ENCODE measurements at places on chromosomes 3 and 15. TPM values are rescaled to one million over a fixed set of nuclear protein-coding genes. Genes with fewer than 3 reads are reported as not detected.
A peak's percentile ranks its signal among the peaks of the same experiment; 100 is the strongest.

- DNase-seq, result no peak
Measured at GRCh38 chr3:191461113-191461595, at the start of gene PYDC2. PYDC2 (plus strand) TSS chr3:191461163; CDS start chr3:191461163, 0 bp downstream.

DNA sequence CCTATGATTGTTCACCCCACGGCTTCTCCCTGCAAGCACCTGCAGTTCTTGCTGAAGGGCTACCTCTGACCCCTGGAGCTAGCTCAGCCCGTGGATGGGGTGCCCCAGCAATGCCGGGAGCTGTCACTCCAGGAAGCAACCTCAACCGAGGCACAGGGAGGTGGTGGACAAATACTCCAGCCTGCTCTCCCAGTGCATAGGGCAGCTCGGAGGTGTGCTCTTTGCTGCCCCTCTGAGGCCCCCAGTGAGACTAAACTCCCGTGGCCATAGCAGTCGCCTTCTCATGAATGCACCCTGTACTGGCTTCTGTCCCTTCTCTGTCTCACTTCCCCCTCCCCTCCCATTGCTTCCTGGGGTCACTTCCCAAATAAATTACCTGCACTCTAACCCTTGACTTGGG is 48.5 kb downstream of the LINGO1 start:
- DNase-seq, result no peak

GRCh38 chr3:12832350-12833221 is 8.8 kb downstream of the RPL32 start:
- no peak for DNase-seq

The CACNA2D3 gene
- total RNA-seq, result 8.3 TPM

The ZNF445 gene
- total RNA-seq, result 19.1 TPM

GRCh38 chr3:32903953-32904352 is 47.5 kb upstream of the CCR4 start:
- no peak for DNase-seq

DNA sequence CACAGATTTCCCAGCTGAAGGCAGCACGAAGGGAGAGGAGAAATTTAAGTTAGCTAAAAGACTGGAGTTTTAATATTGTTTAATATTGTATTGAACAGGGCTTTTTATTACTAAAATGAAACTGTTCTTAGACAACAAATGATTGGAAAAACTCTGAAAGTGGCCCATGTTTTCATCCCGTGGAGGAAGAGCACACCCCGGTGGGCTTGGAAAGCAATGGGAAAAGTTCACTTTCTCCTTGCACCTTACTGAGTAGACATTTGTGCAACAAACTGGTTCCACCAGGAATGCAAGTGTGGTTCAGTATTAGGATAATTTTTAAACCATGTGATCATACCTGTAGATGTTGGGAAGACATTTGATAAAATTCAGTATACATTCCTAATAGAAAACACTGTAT is 8.2 kb upstream of the ESYT3 start:
- DNase-seq, result no peak

DNA sequence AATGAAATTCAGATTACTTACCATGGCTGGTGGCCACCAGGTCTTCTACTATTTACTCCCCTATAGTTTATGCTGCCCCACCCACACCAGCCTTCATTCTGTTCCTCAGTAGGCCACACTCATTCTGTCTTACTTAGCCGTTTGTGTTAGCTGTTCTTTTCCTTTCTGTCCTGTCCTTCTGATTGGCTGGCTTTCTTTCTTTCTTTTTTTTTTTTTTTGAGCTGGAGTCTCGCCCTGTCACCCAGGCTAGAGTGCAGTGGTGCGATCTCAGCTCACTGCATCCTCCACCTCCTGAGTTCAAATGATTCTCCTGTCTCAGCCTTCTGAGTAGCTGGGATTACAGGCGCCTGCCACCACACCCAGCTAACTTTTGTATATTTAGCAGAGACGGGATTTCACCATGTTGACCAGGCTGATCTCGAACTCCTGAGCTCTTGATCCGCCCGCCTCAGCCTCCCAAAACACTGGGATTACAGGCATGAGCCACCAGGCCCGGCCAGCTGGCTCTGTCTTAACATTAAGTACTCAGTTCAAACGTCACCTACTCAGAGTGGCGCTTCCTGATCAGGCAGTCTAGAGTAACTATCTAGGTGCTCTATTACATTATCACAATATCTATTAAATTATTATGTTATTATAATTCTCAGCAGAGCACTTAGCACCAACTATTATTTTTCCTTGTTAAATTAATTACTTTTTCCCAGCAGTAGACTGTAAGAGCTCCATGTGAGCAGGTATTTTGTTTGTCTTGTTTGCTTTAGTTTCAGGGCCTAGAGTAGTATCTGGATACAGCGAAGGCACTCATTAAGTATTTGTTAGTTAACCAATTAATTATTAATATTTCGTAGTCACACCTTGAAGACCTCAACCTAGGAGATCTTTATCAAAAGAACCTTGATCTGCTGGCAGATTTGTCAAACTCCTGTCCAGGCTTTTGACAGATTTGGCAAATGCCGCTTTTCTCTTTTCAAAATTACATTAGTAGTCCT is 6.4 kb downstream of the CMSS1 start:
- DNase-seq, result no peak

The SEMA3G gene
- total RNA-seq, result 7.5 TPM

- peak; percentile 62 for DNase-seq
Measured at GRCh38 chr3:48157950-48158376, 30.3 kb downstream of the CDC25A start.

DNA sequence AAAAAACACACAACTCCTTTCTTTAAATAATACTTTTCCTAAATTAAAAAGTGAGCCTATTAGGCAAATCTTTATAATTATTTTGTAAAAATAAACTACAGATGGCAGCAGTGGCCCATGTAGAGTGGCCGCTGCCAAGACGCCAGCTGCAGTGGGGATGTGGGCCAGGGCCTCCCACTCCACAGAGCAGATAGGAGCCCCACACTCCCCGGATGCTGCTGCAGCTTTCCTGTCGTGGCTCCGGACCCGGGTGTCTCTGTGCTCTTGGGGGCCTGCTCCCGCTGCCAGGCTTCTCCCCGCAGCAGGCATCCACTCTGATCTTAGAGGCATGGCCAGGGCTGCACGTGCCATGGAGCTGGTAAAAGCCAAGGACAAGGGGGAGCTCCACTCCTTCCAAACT is 67.5 kb downstream of the PROS1 start:
- no peak for DNase-seq

GRCh38 chr3:18057471-18058091 is 315.1 kb upstream of the TBC1D5 start:
- no peak for DNase-seq

- DNase-seq, result no peak
Measured at GRCh38 chr3:83567935-83568334, 1390.9 kb upstream of the CADM2 start.

GRCh38 chr15:62737551-62737950 is 305.0 kb upstream of the TPM1 start:
- DNase-seq, result no peak

- DNase-seq, result no peak
Measured at GRCh38 chr15:51172193-51172592, 77.5 kb upstream of the TNFAIP8L3 start.

The UBA7 gene
- total RNA-seq, result 162 TPM

The ZNF662 gene
- 45.1 TPM for total RNA-seq

GRCh38 chr15:42670451-42670850 is 66.5 kb downstream of the CDAN1 start:
- DNase-seq, result no peak

The GOLGA6L7 gene
- total RNA-seq, result not detected

The CPB1 gene
- total RNA-seq, result not detected

DNA sequence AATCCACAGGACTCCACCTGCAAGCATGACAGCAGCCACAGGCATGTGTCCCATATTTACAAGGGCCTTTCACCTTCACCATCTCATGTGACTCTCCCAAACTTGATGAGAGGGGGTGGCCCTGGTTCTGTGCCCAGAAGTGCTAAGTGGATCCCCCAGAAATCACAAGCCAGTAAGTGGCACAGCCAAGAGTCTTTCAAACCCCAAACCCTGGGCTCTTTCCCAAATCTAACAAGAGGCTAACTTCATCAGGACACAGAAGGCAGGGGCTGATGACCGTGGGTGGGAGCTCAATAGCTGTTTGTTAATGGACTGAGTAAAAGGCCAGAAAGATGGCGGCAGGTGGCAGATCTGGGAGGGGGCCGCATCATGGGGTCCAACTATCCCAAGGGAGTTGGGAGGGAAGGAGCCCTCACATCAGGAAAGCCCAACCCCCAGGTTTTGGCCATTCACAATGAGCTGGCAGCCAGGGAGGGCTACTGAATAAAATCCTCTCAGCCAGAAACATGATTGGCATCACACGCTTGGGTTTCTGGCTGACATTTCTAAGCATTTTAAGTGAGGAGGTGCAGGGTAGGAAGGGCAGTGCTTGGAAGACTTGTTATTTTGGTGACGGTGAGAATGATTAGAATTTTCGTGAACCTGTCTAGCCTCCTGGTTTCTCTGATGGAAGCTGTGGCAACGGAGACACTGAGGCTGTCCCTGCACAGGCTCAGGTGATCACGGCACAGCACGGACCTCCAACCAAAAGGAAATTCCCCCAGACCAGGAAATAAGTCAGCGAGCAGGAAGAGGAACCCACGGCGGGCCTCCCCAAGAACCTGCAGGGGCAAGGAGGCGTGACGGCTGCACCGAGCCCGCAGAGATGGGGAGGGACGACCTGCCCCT is 109.3 kb downstream of the OXNAD1 start:
- DNase-seq, result peak; percentile 53

The AGBL1 gene
- not detected for total RNA-seq

DNA sequence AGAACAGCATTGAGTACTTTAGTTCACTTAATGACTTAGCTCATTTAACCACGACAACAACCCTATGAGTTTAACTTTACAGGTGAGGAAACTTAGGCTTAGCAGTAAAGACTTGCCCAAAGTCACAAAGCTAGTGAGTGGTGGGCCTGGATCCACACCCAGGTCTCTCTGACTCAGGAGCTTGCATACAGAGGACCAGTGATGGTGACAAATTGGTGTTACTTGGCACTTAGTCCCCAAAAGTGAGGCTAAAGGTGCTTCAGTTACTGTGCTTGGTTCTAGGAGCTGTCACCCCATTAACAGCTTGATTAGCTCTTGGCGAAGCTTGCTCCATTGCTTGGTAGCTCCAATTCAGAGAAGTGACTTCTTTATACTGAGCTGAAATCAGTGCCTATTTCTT is 6.1 kb downstream of the CELF6 start:
- DNase-seq, result peak; percentile 2

- no peak for DNase-seq
Measured at GRCh38 chr3:5278666-5279065, 91.2 kb downstream of the EDEM1 start.

DNA sequence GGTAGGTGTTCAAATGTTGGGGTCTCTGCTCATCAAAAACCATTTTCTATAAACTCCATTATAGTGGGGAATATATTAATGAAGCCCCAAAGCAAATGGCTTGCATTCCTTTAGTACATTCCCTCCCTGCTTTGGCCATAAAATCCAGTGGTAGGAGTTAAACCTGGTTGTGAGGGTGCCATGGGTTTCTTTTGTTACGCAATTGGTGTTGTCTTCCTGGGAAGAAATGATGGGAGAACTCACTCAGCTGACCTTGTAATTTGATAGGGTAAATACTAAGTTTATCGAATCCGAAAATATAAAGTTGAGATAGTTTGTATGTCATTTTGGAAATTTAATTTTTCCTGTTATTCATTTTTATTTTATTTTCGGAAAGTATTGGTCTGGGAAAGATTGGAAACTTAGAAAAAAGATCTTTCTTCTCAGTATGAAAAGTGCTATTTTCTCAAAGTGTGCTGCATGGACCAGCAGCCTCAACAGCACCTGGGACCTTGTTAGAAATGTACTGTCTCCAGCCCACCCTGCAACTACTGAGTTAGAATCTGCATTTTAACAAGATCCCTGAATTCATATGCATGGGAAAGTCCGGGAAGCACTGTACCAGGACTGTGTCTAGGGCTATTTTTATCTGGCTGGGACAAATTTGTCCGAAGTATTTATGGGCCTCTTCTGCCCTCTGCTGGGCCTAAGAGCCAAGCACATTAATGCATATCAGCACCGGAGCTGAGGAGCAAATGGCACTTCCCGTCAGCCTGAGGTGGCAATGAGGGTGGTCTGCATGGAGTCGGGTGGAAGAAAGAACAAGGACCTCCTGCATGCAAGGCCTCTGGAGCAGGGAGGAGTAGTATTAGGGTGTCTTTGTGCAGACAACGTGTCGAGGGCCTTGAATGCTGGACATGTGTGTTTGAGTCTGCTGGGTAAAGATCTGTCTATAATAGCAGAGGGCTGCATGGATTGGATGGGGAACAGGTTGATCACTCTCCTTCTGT is 54.7 kb downstream of the FAM81A start:
- peak; percentile 57 for DNase-seq

GRCh38 chr3:174058804-174059203 is 661.3 kb downstream of the NLGN1 start:
- no peak for DNase-seq

The FOXB1 gene
- not detected for total RNA-seq

The BCL2A1 gene
- total RNA-seq, result 0.83 TPM

DNA sequence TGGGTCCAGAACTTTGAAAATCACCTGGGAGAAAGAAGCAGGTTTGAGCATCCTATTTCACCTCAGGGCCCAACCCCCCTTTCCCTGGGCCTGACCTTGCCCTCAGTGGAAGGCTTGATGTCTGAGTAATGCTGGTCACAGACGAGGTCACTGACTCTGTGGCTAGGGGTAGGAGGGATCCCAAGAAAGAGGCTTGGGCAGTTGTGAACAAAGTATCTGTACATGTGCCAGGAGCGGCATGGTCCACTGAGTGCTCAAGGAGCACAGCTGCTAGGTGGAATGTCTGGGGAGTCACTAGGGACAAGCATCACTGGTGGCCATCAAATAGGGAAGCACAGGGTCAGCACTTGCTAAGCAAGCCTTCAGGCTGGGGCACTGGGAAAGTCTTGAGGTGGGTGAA is 7.3 kb downstream of the CCDC71 start:
- no peak for DNase-seq

The GOLGA8T gene
- total RNA-seq, result not detected

GRCh38 chr3:44628716-44629115 is 3.9 kb downstream of the ZNF197 start:
- no peak for DNase-seq

DNA sequence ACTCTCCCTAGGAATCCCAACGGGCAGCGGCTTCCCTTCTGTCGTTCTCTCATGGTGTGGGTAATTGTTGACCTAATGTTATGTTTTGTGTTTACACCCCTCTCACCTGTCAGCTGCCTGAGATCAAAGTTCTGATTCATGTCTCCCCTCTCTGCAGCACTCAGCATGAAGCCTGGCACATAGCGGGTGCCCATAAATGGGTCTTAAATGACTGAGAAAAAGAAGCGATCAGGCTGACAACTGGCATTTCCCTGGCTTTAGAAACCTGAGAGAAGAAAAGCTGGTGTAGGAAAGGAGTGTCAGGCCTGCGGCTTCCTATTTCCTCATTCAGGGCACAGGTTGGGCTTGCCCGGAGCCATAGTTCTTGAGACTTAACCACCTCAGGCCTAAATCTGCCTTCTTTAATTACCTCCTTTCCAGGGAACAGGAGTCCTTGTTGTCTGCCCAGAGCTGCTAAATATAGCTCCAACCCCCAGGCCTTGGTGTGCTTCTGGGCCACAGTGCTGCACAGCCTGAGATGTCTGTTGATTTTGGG is 31.8 kb downstream of the LPP start:
- DNase-seq, result peak; percentile 53

GRCh38 chr3:180402471-180403073 is 199.4 kb upstream of the TTC14 start:
- no peak for DNase-seq
